EH (cell line): ENCODE measurements at places on chromosomes 16 and 17.
A peak's percentile ranks its signal among the peaks of the same experiment; 100 is the strongest.

DNA sequence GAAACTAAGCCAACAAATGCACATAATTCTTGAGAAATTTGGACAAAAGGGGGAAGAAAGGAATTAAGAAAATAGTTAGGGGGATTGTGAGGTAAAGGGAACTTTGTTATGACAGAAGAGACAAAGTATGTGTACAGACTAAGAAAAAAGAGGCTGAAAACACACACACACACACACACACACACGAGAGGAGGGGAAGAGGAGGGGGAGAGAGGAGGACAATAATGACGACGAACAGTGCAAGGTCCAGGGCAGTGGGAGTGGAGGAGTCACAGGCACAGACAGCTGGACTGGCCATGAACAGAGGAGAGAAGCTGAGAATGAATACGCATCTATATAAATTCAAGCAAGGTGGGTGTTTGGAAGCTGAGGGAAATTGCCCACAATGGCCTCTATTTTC, 44.6 kb downstream of the MARVELD3 start:
- no peak for DNase-seq

GRCh38 chr16:85084841-85085510, 27.3 kb downstream of the CIBAR2 start:
- DNase-seq, result no peak

GRCh38 chr17:68878226-68878885, 76.8 kb downstream of the ABCA8 start:
- DNase-seq, result no peak

GRCh38 chr17:82802075-82802780, 37.6 kb downstream of the ZNF750 start:
- DNase-seq, result peak; percentile 43

- no peak for DNase-seq
Observed at GRCh38 chr16:85472514-85472913, 140.6 kb upstream of the GSE1 start.

- DNase-seq, result no peak
Observed at GRCh38 chr17:34895383-34895782, 65.9 kb downstream of the CCT6B start.
